T1000 (cell line): ENCODE measurements at places on chromosomes 12 and 14.

DNA sequence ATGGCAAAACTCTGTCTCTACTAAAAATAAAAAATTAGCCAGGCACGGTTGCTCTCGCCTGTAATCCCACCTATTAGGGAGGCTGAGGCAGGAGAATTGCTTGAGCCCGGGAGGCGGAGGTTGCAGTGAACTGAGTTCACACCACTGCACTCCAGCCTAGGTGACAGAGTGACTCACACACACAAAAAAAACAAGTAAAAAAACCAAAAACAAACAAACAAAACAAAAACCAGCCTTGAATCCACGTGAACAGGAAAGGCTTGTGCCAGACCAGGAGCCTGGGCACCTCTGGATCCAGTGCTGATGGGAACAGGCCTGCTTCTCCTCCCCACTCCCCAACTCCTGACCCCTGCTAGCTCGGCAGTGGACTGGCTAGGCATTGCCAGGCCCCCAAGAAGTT is 3.5 kb downstream of the FOXN4 start:
- no peak for DNase-seq

- no peak for DNase-seq
These were observed 106.4 kb downstream of the EPS8 start for GRCh38 chr12:15682826-15683225.

- no peak for DNase-seq
These were observed 1.5 kb downstream of the BMAL2 start for GRCh38 chr12:27334042-27334720.

- DNase-seq, result no peak
These were observed 3.1 kb downstream of the BCAT1 start for GRCh38 chr12:24945845-24946244.

DNA sequence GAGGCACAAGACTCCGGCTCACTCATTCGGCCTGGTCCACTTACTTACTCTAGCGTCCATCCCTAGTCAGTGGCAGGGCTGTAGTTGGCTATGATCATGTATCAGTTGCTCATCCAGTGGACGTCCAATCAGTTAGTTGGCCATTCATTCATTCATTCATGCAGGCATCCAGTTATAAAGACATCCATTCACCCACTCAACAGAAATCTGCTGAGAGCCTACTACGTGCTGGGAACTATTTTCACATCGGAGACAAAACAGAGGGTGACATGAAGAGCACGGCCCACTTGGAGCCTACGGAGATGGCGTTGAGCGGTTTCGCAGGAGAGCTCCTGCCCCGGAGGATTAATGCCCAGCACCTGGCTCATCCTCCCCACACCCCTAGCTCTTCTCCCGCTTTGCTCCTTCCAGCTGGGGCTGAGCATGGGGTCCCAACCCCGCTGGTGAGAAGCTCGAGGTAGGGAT is 49.7 kb downstream of the SNAPC1 start:
- DNase-seq, result no peak

DNA sequence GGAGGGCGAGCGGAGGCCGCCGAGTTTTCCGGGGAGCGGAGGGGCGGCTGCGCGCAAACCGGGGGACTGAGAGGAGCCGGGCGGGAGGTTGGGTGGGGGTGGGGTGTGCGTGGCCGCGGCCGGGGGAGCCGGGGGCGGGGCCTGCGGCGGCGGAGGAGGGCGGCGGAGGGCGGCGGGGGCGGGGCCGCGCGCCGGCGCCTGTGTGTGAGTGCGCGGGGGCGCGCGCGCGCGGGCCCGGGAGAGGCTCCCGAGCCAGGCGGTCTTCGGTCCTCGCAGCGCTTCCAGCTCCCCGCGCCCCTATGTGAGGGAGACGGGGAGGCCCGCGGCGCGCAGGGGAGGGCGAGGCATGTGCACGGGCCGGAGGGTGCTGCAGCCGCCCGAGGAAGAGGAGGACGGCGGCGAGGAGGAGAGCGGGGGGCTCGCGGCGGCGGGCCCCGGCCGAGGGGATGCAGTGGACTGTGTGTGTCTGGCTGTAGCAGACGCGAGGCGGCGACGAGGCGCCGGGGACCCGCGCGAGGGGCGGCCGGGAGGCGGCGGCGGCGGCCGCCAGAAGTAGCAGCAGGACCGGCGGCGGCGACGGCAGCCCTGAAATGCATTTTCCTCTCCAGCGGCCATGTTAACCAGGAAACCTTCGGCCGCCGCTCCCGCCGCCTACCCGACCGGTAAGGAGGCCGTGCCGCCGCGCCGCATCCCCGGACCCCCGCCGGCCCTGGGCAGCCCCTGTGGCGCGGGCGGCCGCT is at the start of gene DYRK2:
Gene DYRK2 (plus strand): TSS at position 225 of the 740 bp plus-strand sequence. CDS start 389 bp downstream, at position 614.
- peak; percentile 78 for DNase-seq

DNA sequence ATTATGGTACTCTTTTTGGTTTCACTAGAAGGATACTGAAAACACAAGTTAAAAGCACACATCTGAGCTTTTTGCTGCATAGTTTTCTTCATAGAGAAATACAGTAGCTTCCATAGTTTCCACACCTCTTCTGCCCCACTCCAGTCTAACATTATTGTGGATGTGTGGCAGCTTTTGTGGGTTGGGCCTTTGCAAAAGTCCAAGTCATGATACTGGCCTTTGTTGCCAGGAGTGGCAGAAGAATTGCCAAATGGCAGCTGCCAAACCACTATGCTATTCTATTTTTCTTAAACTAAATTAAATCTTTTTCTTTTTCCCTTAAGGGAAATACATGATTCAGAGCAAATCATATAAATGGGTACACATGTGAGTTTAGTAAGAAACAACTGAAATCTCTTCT is 114.8 kb downstream of the PLEKHA5 start:
- no peak for DNase-seq

DNA sequence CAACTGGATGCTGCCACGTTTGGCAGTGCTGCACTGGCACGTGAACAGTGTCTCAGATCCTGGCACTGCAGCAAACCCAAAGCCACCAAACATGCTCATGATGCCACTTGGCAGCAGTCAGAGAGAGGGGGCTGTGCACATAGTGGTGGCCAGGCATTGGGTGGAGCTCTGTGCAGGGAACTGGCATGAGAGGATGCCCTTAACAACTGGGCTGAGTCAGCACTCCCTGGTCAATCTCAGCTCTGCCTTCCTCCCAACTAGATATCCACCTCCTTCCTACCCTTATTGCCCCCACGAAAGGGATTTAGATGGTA is 37.0 kb downstream of the ZFHX2 start:
- DNase-seq, result no peak

DNA sequence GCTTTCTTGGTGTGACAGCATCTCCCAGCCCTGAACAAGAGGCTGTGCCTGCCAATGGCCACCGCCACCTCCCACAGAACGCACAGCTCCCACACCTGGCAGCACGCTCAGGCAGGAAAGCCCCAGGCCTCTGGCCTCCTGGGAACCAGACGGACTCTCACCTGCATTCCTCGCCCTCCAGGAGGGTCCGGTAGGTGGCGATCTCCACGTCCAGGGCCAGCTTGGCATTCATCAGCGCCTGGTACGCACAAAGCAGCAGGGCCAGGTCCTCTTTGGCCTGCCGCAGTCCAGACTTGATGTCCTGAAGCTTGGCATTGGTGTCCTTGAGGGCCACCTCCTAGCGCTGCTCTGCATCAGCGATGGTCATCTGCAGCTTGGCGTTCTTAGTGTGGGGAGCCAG is 12.1 kb upstream of the KRT77 start:
- DNase-seq, result no peak

DNA sequence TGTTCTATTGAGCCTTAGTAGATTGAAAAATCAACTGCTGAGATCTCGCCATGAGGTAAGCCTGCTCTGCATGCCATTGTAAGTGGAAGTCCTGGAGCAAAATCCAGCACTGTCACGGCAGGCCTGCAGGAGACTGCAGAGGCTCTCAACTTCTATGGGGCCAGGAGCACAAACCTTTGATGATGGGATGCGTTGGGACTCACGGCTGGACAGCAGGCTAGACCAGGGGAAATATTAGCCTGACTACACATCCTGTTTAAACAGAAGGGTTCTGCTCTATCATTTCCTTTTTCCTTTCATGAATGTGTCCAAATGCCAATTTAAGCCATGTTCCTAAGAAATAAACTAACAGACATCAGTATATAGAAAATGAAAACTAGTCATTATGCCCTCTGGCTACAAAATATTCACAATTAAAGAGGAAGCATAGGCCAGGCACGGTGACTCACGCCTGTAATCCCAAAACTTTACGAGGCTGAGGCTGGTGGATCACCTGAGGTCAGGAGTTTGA is 33.9 kb upstream of the RASSF8 start:
- DNase-seq, result peak; percentile 56

DNA sequence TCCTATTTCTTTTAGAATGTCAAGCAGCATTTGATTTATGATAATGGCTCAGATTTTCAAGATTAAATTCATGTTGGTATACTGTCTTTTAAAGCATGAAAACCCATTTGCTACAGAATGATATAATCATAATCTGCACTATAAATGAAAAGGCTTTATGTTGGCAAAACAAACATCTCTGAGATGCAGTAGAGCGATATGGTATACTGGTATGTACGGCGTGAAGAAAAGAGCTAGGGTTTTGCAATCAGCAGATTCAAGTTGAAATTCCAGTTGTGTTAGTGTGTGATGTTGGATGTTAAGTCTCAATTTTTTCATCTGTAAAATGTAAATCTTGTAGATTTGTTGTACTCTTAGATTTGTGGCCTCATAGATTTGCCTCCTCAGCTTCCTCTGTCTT is 53.2 kb upstream of the DYRK2 start:
- no peak for DNase-seq

- DNase-seq, result no peak
These were observed 365.2 kb downstream of the SEC23A start for GRCh38 chr14:38737686-38738407.

- DNase-seq, result no peak
These were observed 240.7 kb downstream of the APAF1 start for GRCh38 chr12:98885778-98886177.

GRCh38 chr12:116629480-116629879 is 70.3 kb downstream of the MAP1LC3B2 start:
- DNase-seq, result no peak

DNA sequence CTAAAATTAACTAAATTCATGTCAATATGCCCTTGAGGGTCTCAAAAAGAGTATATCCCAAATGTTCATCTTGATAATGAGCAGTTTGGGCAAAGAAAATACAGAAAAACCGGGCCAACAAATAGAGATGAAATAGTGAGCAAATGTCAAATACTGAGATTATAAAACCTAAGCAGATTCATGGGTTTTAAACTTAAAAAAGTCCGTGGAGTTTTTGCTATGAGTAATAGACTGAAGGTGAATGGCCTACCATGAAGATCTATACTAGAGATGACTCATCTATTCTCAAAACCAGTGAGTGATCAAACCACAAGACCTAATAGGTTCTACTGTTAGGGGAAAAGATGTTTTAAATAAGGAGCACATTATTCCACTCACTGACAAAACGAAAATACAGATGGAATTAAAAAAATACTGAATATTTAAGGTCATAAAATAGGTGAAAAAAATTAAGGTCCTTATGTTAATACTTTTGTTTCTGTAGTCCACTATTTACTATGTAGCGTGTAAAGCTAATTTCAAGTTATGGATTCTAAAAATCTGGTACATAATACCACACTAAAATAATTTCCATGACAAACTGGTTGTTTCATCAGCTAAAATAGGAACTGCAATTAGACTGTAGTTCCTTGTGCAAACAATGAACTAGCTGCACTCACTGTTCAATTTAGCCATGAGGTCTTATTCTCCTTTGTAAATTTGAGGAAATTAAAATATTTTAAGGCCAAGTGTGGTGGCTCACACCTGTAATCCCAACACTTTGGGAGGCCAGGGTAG is 5.0 kb downstream of the HNRNPC start:
- no peak for DNase-seq

GRCh38 chr12:53603804-53604203 is 22.4 kb downstream of the ATF7 start:
- no peak for DNase-seq

DNA sequence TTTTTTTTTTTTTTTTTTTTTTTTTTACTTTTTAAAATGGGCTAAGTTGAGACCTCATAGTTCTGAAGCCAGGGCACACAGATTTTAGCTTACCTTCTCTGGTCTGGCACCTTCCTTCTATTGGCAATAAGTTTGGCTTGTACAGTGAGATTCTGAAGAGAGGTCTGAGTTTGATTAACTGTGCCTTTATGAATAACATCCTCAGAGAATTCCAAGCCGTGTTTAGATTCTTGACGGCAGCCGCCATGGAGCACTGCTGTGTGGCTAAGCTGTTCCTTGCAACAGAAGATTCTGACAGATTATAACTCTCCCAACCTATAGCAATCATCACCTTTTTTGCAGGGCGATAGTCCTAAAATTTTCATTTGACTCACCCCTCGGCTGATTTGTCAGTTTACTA is 354.9 kb upstream of the FAR2 start:
- DNase-seq, result no peak

DNA sequence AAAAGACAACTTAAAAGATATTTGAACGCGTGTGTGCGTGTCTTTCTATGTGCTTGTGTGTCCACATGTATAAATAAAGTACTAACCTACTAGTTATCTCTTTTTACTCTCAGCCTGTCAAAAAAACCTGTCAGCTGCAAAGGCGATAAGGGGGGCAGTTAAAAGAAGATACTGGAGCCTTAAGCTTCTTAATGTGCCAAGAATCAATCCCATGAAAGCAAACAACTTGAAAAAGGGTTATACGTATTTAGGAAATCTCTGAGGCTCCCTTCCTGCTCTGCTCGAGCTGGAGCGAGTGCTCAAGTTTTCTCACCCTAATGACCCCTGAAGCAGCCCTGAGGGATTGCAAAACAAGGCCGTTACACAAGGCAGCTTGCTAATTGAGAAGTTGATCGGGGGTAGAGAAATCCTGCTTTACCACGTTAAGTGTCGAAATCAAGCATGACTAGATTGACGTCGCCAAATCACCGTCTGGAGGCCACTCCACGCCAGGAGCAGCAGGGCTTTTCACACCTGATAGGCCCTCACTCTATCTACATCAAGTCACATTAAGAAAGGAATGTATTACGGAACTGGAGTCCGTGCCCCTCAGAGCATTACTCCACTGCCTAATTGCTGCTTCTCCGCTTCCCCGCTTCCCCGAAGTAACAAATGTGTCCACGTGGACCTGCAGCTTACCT is 32.4 kb downstream of the LMO3 start:
- DNase-seq, result no peak

DNA sequence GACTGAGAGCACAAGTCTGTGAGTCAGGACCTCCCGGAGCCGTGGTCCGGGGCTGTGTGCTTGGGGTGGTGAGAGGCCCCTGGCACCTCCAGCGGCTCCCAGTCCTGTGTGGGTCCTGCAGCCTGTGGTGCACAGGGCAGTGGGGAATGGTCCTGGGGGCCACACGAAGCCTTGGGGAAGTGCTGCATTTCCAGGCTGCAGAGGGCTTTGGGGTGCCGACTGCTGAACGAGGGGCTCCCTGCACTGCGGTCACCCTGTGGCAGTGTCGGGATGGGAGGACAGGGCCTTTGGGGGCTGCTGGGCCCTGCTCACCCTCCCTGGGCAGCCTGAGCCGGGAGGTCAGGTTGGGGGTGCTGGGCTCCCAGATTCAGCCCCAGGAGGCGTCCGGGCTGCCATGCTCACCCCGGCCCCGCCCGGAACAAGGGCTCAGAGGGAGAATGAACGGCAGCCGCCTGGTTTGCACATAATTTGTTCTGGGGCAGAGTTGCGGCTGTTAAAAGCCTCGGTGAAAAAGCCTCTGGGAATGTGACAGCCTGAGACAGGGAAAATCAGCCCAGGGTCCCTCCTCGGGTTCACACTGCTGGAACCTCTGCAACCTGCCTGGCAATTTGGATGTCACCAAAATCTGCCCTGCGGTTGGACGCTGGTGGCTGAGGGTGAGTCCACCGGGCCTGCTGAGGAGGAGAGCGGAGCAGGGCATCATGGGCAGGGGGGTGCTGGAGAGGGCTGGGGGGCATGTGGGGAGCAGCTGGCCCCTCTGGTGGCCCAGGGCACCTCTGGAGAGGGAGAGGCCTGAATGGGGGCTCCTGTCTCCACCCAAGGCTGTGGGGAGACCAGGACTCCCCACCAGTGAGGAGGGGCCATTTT is 109.2 kb downstream of the KIF26A start:
- no peak for DNase-seq

- DNase-seq, result peak; percentile 71
These were observed 864 bp downstream of the DNAJC22 start for GRCh38 chr12:49347311-49348193.
